ENCODE measurements at places on chromosomes 4 and X.
A peak's percentile ranks its signal among the peaks of the same experiment; 100 is the strongest.

GRCh38 chr4:681736-682451, 7.1 kb downstream of the SLC49A3 start:
- no peak for DNase-seq

- DNase-seq: peak; percentile 1
These were observed 414.8 kb downstream of the OPHN1 start for GRCh38 chrX:68018248-68019203.

GRCh38 chr4:138317175-138317748, 75.1 kb upstream of the SLC7A11 start:
- no peak for DNase-seq

GRCh38 chrX:119573222-119573621, 1.1 kb upstream of the UBE2A start:
- no peak for DNase-seq

- DNase-seq: no peak
These were observed 35.8 kb downstream of the NAP1L3 start for GRCh38 chrX:93637591-93637990.

- DNase-seq: peak; percentile 5
These were observed 9.2 kb upstream of the GYG2 start for GRCh38 chrX:2819345-2820135.

DNA sequence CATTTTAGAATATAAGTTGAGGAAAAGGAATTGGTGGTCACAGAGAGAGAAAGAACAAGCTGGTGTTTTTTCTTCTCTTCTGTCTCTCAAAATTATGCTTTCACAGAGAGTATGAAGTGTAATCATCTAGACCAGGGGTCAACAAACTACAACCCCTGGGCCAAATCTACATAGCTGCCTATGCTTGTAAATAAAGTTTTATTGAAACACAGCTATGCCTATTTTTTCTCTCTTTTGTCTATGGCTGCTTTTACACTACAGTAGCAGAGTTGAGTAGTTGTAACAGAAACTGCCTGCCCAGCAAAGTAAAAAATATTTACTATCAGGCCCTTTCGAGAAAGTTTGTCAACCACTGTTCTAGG, 6.7 kb upstream of the FAM9C start:
- DNase-seq: no peak

- DNase-seq: no peak
These were observed 36.8 kb downstream of the FABP2 start for GRCh38 chr4:119284876-119285780.

- no peak for DNase-seq
These were observed 2.0 kb downstream of the NDST3 start for GRCh38 chr4:118036336-118036735.

DNA sequence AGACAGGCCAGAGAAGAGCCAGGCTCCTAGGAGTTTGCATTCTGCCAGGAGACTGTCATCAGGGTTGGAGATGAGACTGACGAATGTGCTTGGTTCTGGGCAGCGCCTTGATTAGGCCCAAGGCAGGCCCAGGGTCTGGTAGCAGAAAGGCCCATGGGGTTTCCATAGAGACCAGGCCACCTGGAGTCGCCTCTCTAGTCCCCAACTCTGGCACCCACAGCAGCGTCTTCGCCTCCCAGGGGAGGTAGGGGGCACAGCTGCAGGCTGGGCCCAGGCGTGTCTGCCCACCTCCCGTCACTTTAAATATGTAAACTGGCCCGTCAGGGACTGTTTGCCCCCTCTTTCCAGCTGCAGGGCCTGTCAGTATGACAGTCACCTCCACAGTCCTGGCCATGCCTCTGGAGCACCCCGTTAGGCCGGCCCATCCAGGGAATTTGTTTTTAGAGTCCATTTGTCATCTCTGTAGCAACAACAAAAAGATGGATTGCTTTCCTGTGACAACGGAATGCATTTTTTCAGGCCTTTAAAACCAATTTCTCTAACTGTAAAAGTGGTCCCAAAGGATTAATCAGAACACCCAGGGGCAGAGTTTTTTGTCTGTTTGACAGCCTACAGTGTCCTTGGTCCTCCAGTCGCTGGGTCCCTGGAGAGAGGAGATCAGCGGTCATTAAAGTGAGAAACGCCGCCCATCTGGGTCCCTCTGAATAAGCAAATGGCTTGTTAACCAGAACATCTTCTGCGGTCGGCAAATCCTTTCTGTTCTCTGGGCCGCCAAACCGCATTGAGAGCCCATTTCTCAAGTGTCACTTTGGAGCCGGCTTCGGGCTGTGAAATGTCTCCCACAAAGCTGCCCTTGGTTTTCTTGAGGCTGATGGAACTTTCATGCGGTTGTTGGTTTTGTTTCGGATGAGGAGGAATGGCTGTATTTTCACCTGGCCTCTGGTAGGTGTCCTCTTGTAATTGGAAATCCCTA, 153.0 kb upstream of the PSAPL1 start:
- DNase-seq: no peak

- DNase-seq: no peak
These were observed 77.5 kb upstream of the ENPP6 start for GRCh38 chr4:184295206-184295605.

DNA sequence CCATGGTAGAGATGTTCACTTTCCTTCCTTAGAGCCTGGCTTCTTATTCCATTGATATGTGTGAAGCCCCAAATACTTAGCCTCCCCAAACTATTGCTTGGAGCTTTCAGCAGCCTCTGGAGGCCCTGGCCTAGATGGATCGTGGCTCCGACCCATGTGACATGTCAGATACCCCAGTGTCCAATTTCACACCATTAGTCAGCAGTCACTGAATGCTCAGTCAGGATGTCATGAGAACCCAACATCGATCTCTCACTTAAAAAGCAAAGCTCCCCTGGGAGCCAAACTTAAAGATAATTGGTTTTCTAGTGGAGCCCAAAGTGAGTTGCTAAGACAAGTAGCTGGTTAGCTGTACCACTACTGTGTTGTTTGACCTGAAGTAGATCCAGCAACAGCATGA, 41.6 kb upstream of the IGSF1 start:
- no peak for DNase-seq

DNA sequence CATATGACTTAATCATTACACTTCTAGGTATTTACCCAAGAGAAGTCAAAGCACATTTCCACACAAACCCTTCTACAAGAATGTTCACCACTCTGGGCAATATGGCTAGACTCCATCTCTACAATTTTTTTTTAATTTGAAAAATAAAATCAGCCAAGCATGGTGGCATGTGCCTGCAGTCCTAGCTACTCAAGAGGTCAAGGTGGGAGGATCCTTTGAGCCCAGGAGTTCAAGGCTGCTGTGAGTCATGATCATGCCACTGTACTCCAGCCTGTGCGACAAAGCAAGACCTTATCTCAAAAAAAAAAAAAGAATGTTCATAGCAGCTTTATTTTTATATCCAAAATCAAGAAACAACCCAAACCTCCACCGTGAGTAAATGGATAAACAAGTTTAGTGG, 70.3 kb upstream of the MBNL3 start:
- no peak for DNase-seq

GRCh38 chrX:281166-281999, at the start of gene PLCXD1:
PLCXD1 (plus strand) TSS chrX:281381; CDS start chrX:284188, 2,807 bp downstream.
- no peak for DNase-seq

DNA sequence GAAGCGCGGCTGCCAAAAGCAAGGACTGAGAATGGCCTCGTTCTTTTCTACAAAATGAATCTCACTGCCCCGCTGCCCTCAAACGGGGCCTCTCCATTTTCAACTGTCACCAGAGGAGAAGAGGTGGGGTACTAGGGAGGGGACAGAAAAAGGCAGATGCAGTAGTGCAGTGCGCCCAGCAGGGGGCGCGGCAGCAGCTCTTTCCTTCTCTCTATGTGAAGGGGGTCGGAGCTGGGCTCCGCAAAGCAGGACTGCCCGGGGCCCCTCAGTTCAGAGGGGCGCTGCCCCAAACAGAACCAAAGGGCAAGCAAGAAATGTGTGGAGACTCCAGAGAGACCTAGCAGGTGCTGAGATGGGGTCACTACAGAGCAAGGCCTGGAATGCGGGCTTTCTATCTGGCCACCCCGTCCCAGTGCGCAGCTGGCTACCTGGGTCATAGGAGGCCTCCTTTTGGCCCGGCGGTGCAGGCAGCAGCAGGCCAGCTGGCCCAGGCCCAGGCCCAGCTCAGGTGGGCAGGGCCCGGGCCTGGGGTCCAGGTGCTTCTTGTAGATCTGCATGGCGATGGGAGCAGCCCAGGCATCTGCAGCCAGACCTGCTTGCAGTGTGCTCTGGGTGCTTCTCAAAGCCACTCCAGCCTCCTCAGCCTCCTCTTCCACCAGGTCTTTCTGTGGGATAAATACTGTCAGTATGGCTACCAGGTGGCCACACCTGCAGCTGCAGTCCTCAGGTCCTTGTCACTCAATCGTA, 5.9 kb downstream of the IRAK1 start:
- DNase-seq: no peak

DNA sequence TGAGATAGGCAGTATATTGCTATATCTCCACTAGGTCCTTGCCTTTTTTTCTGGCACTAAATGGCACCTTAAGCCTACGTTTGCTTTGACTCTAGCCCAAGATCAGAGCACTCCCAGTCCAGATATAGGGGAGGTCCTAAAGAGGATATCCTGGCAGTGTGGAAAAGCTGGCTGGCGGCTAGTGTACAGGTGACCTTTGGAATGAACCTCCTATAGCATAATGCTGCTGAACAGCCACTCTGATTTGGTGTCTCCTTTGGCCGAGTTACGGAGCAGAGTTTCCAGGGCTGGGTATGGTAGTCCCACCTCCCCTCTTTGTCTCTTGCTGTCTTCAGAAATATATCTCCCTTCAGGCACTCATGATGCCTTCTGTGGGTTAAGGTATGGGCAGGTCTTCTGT, 53.9 kb downstream of the PHEX start:
- DNase-seq: no peak

- DNase-seq: no peak
These were observed 157.7 kb upstream of the ETNPPL start for GRCh38 chr4:108920395-108921087.

DNA sequence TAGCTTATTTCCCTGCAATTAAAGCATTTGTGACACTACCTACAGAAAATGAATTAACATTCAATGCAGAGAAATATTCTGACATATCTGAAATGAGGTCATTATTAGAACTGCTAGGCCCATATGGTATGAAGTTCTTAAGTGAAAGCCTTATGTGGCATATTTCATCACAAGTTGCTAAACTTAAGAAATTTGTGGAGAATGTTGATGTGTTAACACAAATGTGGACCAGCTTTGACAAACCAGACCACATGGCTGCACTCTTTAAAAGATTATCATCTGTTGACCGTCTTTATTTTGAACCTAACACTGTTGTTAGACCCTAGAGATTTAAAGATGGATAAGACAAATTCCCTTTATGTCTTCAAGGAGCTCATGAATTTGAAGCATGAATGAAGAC, 1024.1 kb downstream of the RPA4 start:
- no peak for DNase-seq

DNA sequence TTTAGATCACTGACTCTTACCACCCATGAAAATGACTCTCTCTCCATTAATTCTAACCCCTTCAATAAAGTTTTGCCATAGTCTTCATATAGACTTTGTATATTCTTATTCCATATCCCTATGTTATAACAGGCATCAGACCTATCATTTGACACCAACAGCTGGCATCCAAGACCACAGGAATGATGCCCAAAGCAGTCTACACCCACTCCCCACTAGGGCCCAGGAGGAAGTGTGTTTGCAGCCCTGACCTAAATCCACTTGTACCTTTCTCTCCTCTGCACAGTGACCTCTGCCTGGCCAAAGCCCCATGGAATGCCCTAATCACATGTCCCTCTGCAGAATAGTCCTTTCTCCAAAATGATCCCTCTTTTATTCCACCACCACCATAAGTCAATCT, 219.2 kb downstream of the CBR4 start:
- DNase-seq: no peak

DNA sequence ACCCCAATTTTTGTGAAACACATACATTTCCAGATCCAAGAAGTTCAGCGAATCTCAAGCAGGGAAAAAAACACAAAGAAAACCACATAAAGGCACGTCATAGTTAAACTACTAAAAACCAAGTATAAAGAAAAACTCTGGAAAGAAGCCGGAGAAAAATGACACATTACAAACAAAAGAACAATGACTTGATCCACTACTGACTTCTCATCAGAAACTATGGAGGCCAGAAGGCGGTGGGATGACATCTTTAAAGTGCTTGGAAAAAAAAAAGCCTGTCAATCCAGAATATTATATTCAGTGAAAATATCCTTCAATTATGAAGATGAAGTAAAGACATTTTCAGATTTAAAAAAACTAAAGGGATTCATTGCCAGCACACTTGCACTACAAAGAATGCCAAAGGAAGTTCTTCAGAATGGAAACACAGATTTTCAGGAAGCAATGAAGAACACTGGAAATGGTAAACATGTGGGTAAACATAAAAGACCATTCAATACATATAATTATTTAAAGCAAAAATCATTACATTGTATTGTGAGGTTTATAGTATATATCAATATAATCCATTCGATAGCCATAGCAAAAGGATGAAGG, 32.6 kb upstream of the PPP2R2C start:
- no peak for DNase-seq

DNA sequence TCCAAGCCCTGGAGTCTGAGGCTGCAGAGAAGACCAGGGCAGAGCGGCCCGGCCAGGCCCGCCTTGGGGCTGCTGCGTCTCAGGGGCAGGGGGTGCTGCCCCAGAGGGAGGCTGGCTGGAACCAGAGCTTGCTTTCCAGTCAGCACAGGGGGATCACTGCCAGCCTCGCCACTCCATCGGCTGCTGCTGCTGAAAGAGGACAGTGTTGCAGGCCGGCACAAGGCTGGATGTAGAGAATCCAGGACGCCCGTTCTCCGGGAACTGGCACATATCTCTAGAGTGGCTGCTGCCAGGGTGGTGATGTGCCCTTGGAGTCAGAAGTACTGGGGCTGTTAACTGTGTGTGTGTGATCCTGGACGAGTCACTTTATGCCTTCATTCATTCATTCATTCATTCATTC, 31.9 kb upstream of the SORCS2 start:
- no peak for DNase-seq

GRCh38 chr4:140374130-140374477, 658 bp downstream of the SCOC start:
- DNase-seq: no peak

DNA sequence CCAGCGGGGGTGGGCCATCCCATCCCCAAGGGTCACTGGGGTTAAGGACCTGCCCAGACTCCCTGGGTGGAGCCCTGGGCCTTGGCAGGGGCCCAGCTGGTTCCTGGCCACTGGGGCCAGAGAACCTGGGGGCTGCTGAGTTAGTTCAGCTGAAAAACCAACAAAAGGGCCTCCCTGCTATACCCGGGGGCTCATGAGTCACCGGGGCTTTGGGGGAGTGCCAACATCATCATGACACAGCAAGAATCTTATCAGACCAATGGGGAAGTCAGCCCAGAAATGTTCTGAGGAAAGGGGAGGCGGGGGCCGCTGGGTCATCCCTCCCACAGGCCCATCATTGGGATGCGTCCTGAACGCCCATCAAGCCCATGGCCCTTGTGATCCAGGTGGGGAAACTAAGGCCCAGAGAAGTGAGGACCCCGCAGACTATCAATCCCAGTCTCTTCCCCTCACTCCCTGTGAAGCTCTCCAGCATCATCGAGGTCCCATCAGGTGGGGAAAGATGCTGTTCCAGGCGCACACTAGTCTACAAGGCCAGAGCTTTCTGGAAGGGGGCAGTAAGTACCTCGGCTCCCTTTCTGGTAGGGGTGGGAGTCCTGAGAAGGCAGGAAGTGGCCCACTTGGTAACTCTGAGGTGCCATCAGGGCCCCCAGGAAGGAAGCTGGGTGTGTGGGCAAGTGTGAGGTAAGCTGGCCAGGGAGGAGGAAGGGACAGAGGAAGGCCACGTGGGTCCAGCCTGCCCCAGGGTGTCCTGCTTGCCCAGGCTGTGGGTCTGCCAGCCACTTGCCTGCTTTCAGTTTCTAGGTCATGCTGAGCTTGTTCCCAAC, 4.5 kb downstream of the G6PD start:
- peak; percentile 76 for DNase-seq
